Fibroblast of the aortic adventitia (primary cell): ENCODE measurements at places on chromosomes 2 and 18.

DNA sequence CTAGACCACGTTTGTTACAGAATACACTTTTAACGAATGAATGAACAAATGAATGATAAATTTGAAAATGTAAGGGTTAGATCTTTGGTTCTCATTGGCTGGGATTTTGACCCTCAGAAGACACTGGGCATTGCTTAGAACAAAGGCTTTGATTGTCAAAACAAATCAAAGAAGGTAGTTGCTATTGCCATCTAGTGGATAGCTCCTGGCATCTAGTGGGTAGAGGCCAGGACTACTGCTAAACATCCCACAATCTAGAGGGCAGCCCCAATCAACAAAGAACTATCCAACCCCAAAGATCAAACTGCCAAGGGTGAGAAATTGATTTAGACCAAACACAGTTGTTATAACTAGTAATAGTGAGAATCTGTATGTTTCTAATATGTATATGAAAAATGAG lies 552.3 kb downstream of the KCNJ3 start:
- no peak for DNase-seq

DNA sequence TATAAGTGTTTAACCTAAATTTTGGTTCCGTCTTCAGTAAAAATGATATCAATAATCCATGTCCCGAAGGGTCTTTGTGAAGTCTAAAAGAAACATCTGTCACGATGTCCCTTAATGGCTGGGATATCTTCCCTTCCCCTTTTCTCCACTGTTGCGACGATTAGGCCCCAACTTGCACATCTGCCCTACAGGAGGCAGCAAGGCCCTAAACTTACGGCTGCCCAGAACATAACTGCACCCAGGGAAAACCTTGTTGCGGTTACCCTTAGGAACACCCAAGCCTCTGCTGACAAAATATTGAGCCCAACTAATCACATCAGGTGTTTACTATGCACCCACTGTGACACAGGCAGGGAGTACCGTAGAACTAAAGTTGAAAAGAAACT lies 1.3 kb upstream of the SMAD2 start:
- DNase-seq: no peak

DNA sequence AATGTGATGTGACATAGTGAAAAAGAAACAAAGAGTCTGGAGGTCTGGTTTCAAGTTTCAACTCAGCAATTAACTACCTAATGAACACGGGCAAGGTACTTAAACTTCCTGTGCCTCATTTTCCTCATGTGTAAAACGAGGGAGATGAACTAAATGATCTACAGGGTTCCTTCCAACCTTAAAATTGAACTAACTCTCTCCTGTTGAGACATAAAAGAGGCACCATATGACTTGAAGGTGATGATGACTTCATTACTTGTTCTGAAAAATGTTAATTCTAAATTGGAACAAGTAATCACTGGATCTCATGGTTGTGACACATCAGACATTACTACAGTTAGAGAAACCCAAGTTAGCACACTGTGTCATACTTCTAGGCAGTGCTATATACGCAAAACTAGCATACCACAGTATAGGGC lies 8.9 kb upstream of the REL start:
- DNase-seq: no peak

- no peak for DNase-seq
Observed at GRCh38 chr2:73981081-73982001, 3.4 kb upstream of the TET3 start.

DNA sequence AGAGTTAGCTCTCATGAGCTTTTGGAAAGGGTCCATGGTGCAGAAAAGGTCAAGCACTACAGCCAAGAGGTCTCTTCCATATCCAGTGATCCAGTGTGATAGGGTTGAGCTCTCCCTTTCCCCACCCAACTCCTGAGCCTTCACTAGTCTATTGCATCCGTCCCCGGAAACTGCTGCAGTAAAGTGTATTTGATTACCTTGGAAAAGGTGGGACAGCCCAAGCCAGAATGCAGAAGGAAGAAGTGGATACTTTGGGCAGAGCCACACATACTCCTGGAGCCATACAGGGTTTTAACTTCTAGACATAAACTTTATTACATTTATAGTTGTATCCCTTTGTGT lies 3.6 kb downstream of the PNKD start:
- DNase-seq: no peak
